ENCODE measurements at places on chromosomes 2 and 18.

- no peak for DNase-seq
These were observed 1599.7 kb upstream of the ZEB2 start for GRCh38 chr2:146119586-146119985.

- no peak for DNase-seq
These were observed 1.7 kb downstream of the MZT2B start for GRCh38 chr2:130183512-130184373.

GRCh38 chr18:9221661-9222060, 85.1 kb downstream of the ANKRD12 start:
- no peak for DNase-seq

GRCh38 chr2:214987261-214987660, 151.2 kb downstream of the ABCA12 start:
- no peak for DNase-seq

- no peak for DNase-seq
These were observed 83.1 kb downstream of the MBD5 start for GRCh38 chr2:148103946-148104345.

GRCh38 chr2:67522148-67522547, 125.0 kb downstream of the ETAA1 start:
- no peak for DNase-seq

DNA sequence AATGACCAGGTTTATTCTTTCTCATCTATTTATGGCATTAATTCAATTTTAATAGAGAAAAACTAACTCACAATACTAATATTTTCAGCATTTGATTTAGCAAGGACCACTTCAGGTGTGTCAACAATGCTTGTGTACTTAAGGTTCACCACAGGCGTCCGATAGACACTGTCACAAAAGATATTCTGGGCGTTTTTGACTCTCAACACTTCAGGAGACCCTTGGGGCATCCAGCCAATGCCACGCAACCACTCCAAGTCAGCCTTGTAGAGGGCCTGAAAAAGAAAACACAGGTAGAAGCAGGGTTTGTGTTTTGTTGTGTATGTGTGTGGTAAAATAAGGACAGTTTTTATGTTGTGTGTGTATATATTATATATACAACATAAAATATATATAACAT, 158.2 kb downstream of the NEB start:
- no peak for DNase-seq

DNA sequence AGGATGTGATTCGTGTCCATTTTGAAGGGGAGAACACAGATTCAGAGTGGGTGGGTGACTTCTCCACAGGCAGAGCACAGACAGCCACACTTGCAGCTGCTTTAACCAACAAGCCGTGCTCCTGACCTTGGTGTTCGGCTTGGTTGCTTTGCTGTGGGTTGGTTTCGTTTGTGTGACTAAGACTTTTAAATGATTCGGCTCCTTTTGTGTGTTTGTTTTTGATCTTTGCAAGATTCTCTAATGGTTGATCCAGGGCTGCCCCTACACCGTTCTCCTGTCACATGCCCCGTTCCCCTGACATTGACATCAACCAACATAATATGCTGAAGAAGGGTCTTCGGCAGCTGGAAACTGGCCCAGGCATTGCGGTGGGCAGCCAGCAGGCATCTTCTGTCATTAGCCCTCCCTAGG, 95.9 kb upstream of the MBOAT2 start:
- peak; percentile 24 for DNase-seq

GRCh38 chr18:42401131-42401673, 446.2 kb downstream of the PIK3C3 start:
- DNase-seq: no peak

GRCh38 chr2:203697190-203697589, 9.2 kb upstream of the CD28 start:
- no peak for DNase-seq

GRCh38 chr2:20930928-20931327, 108.0 kb upstream of the LDAH start:
- DNase-seq: no peak

DNA sequence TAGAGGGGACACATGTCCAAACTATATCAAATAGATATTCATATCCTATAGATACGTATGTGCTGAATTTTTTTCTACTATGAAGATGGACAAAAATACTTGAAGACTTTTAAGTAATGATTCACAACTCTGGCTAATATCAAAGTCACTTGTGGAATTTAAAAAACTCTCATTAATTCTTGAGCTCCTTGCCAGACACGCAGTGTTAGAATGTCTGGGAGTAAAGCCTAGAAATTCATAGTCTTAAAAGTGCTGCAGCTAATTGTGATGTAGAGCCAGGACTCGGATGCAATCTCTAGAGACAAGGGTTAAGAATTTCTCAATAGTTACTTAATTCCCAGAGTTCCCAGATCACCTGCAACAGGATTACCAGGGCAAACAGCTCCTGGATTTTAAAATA, 107.4 kb downstream of the ARL6IP6 start:
- no peak for DNase-seq

GRCh38 chr2:179444056-179444455, 179.4 kb upstream of the SESTD1 start:
- no peak for DNase-seq

GRCh38 chr2:1968209-1968987, 224.1 kb upstream of the PXDN start:
- no peak for DNase-seq

DNA sequence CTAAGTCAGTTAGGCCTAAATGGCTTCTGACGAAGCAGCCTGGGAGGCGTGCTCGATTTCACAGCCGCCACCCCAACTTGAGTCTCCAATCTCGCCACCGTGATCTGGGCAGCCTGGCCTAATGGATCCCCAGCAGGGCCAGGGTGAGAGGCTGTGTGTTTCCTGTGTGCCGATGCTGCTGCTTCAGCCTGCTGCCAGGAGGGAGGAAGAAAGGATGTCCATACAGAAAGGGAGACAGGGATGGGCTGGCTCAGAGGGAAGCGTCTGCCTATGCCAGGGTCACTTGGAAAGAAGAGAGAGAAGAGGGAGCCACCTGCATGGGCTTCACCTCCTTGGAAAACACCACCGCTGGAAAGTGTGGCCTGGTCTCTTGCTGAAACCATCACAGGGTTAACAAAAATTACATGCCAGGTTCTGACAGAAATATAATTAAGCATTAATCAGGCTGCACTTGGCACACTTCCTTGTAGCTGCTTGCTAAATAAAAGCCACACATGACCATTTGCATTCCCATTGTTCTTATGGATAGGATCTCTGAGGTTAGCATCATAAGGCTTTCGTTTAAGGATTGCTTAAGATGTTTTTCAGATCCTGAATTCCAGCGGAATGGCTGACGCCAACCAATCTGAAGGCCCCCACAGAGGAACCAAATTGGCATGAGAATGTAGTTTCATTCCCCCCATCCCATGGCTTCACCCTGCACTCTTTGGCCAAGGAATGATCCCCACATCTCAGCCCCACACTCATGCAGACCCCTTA, 108.8 kb upstream of the SLC1A4 start:
- no peak for DNase-seq

DNA sequence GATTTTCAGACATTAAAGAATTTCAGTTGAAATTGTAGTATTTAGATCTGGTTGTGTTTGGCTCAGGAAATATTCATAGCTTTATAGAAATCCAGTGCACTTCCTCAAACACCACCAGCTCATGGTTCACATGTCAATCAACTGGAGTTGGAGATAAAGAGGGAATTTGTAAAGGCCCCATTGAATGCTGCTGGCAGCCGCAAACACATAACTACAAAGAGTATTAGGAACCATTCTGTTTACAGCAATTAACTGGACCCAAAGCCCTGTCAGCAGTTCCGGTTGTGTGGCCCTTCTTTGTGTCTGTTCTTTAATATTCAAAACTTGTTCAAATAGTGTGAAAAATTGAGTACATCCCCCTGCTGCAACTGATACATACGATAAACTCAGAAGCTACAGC, 107.4 kb upstream of the LRRTM4 start:
- no peak for DNase-seq

DNA sequence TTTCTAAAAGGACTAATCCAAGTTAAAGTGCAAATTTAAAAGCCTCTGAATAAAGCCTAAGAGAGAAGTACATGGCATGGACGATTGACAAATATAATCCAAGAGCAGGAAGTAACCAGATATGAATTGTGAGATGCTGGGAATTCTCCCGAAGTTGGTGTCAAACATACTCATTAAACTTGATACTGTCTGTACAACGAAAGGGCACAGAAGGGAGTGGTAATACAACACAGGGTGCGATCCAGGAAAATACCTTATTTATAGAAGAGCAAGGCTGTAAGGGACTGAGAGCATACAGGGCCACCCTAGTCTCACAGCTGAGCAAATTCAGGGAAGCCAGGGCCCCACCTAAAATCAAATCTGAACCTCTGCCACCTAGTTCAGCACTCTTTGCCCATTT, 41.6 kb downstream of the SEMA4F start:
- DNase-seq: no peak

DNA sequence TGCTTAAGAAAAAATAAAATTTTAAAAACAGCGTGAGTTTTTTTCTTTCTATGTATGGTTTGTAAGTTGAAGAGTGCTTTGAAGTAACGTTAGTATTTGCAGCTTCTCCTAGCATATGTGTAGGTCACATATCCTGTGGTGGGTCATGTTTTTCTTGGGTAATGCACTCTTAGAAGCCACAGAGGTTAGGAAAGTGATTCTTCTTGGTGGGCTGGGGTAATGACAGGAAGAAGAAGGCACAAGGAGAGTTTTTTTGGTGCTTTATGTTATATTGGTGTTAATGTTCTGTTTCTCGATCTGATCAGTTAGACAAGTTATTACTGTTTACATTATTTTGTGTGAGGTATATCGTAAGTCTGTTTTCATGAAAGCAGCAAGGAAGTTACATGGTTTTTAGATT, 109.0 kb downstream of the ICA1L start:
- DNase-seq: no peak

- DNase-seq: no peak
These were observed 38.1 kb upstream of the SOCS6 start for GRCh38 chr18:70250781-70251180.

- no peak for DNase-seq
These were observed 29.6 kb upstream of the ATL2 start for GRCh38 chr2:38406597-38407110.

GRCh38 chr2:44351676-44352075, 9.6 kb downstream of the PREPL start:
- no peak for DNase-seq

DNA sequence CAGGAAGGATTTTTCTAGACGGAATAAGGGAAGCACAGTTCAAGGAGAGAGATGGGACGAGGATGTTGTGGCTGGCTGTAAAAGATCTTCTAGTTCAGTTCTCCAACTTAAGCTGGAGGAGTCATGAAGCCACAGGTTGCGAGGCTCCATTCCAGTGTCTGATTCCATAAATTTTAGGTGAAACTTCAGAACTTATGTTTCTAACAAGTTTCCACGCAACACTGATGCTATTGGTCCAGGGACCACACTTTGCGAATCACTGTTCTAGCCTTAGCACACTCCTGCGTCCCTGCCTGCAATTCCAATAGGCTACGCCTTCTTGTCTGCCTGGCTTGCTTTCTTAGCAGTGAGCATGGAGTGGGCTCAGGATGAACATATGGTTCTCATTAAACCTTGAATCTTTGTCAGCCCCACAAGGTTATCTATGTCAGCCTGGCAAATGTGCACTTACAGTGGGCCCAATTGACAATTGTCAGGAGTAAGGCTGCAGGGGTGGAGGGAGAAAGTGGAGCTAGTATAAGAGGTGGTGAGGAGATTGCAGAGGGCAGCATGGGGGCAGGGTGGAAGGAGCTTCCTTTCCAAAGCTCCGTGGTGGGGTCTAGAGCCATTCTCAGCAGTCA, 438.1 kb upstream of the ST6GAL2 start:
- DNase-seq: no peak

DNA sequence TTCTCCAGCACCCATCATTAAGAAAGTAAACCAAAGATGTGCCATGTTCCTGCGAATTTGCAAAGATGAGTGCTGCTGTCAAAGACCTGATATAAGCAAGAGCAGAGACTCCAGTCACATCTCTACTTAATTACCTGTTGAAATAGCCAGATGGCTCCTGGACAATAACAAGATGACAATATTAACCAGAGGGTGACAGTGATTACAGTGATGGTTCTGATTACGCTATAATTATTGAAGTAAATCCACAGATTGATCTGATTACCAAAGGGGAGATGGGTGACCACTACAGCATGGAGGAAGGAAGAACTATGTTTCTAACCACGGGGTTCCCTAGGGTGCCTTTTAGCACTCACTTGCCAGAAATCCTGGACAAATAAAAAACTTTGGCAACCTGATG, 36.5 kb upstream of the AFF3 start:
- no peak for DNase-seq

- DNase-seq: no peak
These were observed 430 bp upstream of the CELF4 start for GRCh38 chr18:37565977-37566478.

DNA sequence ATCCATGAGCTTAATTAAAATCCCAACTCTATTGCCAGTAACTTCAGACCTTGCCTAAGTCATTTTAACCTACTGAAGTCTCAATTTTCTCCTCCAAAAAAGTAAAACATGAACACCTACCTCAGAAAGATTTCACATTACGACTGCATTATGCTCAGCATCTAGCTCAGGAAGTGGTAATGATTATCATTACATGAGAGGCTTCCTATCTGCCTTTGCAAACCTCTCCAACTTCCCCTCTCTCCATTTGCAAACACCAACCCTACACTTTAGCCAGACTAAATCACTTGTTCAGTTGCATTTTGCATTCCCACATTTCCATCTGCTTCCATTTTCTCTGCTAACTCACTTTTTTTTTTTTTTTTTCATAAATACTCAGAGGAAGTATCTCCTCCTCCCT, 6.8 kb downstream of the SLC38A11 start:
- no peak for DNase-seq

DNA sequence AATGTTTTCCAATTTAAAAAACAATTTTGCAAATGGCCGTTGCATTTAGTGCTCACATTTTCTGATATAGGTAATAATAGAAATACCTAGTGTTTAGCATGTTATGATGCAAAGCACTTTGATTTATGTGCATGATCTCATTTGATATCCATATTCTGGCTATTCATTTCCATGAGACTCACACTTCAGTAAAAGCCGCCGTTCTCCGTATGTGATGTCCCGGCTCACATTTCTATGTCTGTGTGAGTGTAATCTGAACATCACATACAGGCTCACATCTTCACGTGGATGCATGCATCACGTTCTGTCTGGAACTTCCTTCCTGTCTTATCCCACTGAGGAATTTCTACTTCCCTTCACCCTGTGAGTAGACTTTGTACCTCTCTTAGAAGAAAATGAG, 45.8 kb downstream of the DCDC2C start:
- no peak for DNase-seq

DNA sequence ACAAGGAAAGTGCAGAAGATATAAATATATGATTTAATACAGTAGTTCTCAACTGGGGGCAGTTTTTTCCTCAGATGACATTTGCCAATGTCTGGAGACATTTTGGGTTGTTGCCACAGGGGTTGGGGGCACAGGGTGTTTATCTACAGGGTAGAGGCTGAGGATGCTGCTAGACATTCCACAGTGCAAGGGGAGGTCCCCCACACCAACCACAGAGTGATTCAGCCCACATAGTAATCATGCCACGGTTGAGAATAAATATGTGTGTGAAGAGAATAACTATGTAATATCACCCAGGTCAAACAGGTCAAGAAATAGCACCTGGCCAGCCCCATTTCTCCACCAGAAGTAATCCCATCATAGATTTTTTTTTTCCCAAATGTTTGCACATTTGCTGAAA, 17.9 kb downstream of the DYSF start:
- DNase-seq: no peak

- no peak for DNase-seq
These were observed 432.0 kb upstream of the FAM98A start for GRCh38 chr2:34031097-34031496.

GRCh38 chr2:121052023-121052422, 233.0 kb downstream of the TFCP2L1 start:
- no peak for DNase-seq
